ENCODE measurements at places on chromosomes 2 and 18.

- no peak for DNase-seq
- no peaks in the 10 kb centered on the region for H3K36me3 ChIP-seq
- no peaks in the 10 kb centered on the region for H3K27me3 ChIP-seq
- peaks cover 9% of the 10 kb centered on the region for H3K4me1 ChIP-seq
- H3K27ac ChIP-seq, result no peak overlapping the region
Measured at GRCh38 chr18:62842898-62843297, 127.6 kb downstream of the PHLPP1 start.

DNA sequence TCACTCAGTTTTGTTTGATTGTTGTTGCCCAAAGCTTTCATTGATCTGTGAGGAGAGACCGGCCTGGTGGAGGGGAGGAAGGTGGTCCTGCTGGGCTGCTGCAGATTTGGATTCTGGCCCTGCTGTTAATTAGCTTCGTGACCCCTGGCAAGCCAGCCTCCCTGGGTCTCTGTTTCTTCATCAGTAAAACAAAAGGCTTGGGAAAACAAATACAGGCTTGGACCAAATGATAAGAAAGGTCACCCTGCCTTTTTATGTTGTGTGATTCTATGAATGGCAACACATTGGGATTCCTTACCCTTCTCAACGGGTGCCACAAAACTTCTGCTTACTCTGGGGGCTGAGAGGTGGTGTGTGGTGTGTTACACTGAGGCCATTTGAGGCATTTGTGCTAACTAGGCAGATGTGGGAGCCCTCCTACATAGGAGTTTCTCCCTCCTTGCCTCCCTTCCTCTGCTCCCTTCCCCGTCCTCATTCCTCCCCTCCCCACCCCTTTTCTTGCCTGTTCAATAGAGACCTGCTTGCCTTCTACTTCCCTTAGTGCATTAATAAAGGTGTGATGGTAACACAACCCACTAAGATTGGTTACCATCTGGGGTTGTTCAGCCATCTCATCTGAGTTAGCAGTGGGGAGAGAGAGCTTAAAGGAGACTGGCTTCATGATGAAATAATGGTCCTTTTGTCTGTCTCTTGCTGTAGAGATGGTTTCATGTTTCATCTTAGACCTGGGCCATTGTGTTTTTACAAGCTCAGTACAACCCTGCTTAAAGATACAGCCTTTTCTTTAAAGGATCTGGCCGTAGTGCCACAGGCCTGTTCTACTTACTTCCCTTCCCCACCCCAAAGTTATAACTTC is 96.2 kb downstream of the TANC1 start:
- no peak overlapping the region for H3K27ac ChIP-seq
- no peaks in the 10 kb centered on the region for H3K4me1 ChIP-seq
- H3K4me3 ChIP-seq, result no peak overlapping the region
- no peaks in the 10 kb centered on the region for H3K27me3 ChIP-seq

DNA sequence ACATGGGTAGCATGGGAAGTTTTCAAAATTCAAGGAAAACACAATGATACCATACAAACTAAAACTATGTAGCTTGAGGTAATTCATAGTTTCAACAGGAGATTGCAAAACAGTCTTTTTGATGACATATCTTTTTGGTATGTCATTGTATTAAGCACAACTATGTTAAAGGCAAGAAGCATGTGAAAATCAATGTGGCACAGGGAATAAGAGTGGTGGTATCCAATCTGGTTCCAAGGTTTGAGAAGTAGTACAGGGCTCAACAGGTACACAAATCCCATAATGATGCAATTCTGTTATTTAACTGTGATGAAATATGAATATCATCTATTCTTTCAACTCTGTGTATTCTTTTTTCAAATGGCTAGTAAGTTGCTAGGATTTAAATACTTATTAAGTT is 16.4 kb upstream of the DLX2 start:
- H3K4me1 ChIP-seq, result no peaks in the 10 kb centered on the region
- H3K27me3 ChIP-seq, result no peaks in the 10 kb centered on the region
- H3K4me3 ChIP-seq, result no peak overlapping the region

GRCh38 chr2:191571163-191571769 is 106.7 kb upstream of the NABP1 start:
- H3K4me3 ChIP-seq, result peak overlapping the region; percentile 29
- H3K27ac ChIP-seq, result peak overlapping the region; percentile 8
- H3K27me3 ChIP-seq, result no peaks in the 10 kb centered on the region
- no peaks in the 10 kb centered on the region for H3K36me3 ChIP-seq
- DNase-seq, result no peak

GRCh38 chr2:160490733-160491685 is 2.6 kb downstream of the RBMS1 start:
- peak overlapping the region; percentile 99 for H3K4me3 ChIP-seq
- peaks cover 19% of the 10 kb centered on the region for H3K4me1 ChIP-seq
- DNase-seq, result no peak
- no peaks in the 10 kb centered on the region for H3K36me3 ChIP-seq

- no peak overlapping the region for H3K4me3 ChIP-seq
- H3K4me1 ChIP-seq, result peaks cover 3% of the 10 kb centered on the region
- DNase-seq, result no peak
- no peaks in the 10 kb centered on the region for H3K36me3 ChIP-seq
- H3K27me3 ChIP-seq, result no peaks in the 10 kb centered on the region
Measured at GRCh38 chr18:80252136-80252535, 4.8 kb upstream of the PARD6G start.

- H3K4me3 ChIP-seq, result no peak overlapping the region
- no peaks in the 10 kb centered on the region for H3K36me3 ChIP-seq
- H3K27ac ChIP-seq, result no peak overlapping the region
- no peaks in the 10 kb centered on the region for H3K27me3 ChIP-seq
Measured at GRCh38 chr2:187580462-187581124, 26.4 kb upstream of the TFPI start.

DNA sequence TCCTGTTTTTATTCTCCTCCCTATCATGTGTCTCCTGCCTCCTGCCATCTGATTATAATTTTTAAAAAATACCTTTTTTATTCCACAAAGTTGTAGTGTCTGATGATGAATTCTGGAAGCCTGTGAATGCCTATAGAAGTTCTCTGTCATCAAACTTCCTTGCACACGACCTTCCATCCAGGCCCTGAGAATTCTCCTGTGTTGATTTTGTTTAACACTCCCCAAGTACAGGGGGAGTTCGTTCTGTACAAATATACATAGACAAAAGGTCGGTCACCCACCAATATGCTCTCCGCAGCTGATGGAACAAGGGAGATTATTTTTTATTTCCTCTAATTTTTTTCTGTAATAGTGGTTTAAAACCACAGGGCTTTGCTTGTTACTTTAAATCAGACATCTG is 232.5 kb downstream of the PIEZO2 start:
- no peaks in the 10 kb centered on the region for H3K27me3 ChIP-seq
- no peak overlapping the region for H3K4me3 ChIP-seq
- H3K36me3 ChIP-seq, result no peaks in the 10 kb centered on the region
- DNase-seq, result no peak

DNA sequence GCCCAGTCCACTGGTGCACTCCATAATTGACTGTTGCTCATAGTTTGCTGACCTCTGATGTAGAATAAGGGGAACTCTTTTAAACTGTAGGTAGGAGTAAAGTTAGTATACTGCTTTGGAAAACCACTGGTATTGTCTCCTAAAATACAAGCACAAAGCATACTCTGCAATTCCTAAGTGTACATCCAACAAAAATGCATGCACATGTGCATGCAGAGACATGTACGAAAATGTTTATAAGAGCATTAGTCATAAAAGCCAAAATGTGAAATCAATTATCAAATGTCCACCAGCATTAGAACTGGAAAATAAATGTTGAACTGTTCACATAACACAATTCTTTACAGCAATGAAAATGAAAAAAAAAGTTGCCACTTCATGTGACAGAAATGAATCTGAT is 39.8 kb upstream of the DDX18 start:
- no peak overlapping the region for H3K27ac ChIP-seq
- no peaks in the 10 kb centered on the region for H3K36me3 ChIP-seq
- H3K4me3 ChIP-seq, result no peak overlapping the region
- H3K4me1 ChIP-seq, result no peaks in the 10 kb centered on the region
- no peak for DNase-seq

DNA sequence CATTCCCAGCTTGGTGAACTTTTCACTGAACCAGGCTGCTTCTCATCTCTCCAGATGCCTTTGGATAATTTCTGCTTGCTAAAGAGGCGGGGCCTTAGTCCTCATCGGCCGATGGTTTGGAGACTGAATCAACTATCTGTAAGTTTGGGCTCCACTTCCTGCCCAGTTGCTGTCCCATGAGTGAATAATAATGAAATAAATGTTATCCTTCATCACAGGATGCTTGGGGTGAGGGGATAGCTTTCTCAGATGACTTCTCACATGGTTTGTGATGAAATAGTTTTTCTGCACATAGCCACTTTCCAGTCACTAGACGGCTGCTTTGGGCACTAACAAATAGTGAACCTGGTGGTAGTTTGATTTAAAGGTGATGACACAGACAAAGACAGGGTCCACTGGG is 376.6 kb upstream of the TRIB2 start:
- H3K27me3 ChIP-seq, result no peaks in the 10 kb centered on the region
- no peak overlapping the region for H3K27ac ChIP-seq
- no peaks in the 10 kb centered on the region for H3K4me1 ChIP-seq
- no peak for DNase-seq
- H3K36me3 ChIP-seq, result no peaks in the 10 kb centered on the region

- H3K27me3 ChIP-seq, result no peaks in the 10 kb centered on the region
- DNase-seq, result no peak
- H3K4me3 ChIP-seq, result no peak overlapping the region
- no peak overlapping the region for H3K27ac ChIP-seq
- no peaks in the 10 kb centered on the region for H3K36me3 ChIP-seq
Measured at GRCh38 chr2:48695991-48696390, 59.5 kb downstream of the LHCGR start.

DNA sequence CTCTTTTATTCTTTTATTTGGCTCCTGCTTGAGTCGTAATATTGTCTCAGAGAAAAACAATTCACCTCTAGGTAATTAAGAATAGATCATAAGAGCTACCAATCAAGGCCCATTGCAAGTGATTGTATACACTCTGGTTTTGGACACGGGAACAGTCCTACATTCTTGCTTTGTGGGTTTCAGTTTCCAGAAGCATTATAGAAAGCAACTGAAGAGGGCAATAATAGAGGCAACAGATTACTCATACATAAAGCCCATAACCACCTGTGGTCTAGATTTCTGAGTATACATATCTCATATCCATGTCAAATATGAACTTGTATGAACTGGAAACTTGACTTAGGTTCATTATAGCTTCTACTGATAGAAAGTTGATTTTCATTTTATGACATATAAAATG is 65.4 kb downstream of the DIS3L2 start:
- no peak for DNase-seq
- no peak overlapping the region for H3K4me3 ChIP-seq
- H3K36me3 ChIP-seq, result peaks cover 21% of the 10 kb centered on the region
- H3K4me1 ChIP-seq, result no peaks in the 10 kb centered on the region
- H3K27ac ChIP-seq, result no peak overlapping the region
- H3K27me3 ChIP-seq, result no peaks in the 10 kb centered on the region

GRCh38 chr2:161159456-161160225 is 587 bp upstream of the TANK start:
- H3K27ac ChIP-seq, result peak overlapping the region; percentile 100
- H3K36me3 ChIP-seq, result no peaks in the 10 kb centered on the region
- H3K27me3 ChIP-seq, result no peaks in the 10 kb centered on the region
- peak overlapping the region; percentile 18 for H3K4me3 ChIP-seq
- no peak for DNase-seq

- no peaks in the 10 kb centered on the region for H3K27me3 ChIP-seq
- no peaks in the 10 kb centered on the region for H3K36me3 ChIP-seq
- H3K4me3 ChIP-seq, result no peak overlapping the region
- no peak for DNase-seq
- no peak overlapping the region for H3K27ac ChIP-seq
- H3K4me1 ChIP-seq, result no peaks in the 10 kb centered on the region
Measured at GRCh38 chr2:191981706-191982105, 134.8 kb upstream of the CAVIN2 start.

GRCh38 chr18:54013452-54013851 is 211.0 kb downstream of the MBD2 start:
- no peak for DNase-seq
- no peaks in the 10 kb centered on the region for H3K27me3 ChIP-seq
- no peak overlapping the region for H3K27ac ChIP-seq
- no peaks in the 10 kb centered on the region for H3K4me1 ChIP-seq

DNA sequence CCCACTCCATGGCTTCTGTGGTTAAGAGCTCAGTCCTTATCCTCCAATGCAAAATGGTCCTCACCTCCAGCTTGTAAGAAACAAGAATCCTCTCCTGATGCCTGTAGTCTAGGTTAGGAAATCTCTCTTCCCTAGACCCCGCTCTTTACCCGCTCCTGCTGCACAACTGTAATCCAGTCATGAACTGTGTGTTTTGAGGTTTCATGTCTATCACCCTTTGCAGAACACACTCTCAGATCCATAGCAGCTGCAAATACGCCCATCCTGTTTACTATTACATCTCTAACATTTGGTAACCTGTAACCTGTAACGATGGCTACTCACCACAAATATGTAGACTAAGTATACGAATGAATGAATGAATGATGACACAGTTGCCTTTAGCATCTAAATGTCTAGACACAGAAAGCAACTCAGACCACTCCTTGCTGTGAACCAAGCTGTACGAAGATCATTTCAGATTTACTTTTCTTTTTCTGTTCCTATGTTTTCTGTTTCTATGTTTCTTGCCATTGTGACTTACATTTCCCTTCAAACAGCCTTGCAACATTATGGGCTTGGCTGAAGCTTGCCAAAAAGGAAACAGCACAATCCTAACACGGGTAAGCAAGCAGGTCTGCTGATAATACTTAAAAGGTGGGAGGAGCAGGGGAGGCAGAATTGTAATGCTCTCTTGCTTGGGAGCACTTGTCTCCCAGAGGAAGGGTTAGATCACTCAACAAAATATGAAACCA is 53.7 kb downstream of the EPHA4 start:
- DNase-seq, result no peak
- no peaks in the 10 kb centered on the region for H3K36me3 ChIP-seq
- no peaks in the 10 kb centered on the region for H3K27me3 ChIP-seq
- no peak overlapping the region for H3K4me3 ChIP-seq
- no peaks in the 10 kb centered on the region for H3K4me1 ChIP-seq

GRCh38 chr2:42928692-42929545 is 136.5 kb upstream of the HAAO start:
- no peaks in the 10 kb centered on the region for H3K36me3 ChIP-seq
- H3K27me3 ChIP-seq, result no peaks in the 10 kb centered on the region
- DNase-seq, result no peak
- H3K27ac ChIP-seq, result peak overlapping the region; percentile 92
- no peak overlapping the region for H3K4me3 ChIP-seq
- H3K4me1 ChIP-seq, result peaks cover 38% of the 10 kb centered on the region
